Esophagus muscularis mucosa (tissue), 4 donors: ENCODE measurements at places on chromosomes 2 and 18. TPM values are rescaled to one million over a fixed set of nuclear protein-coding genes. Genes with fewer than 3 reads are reported as not detected.

DNA sequence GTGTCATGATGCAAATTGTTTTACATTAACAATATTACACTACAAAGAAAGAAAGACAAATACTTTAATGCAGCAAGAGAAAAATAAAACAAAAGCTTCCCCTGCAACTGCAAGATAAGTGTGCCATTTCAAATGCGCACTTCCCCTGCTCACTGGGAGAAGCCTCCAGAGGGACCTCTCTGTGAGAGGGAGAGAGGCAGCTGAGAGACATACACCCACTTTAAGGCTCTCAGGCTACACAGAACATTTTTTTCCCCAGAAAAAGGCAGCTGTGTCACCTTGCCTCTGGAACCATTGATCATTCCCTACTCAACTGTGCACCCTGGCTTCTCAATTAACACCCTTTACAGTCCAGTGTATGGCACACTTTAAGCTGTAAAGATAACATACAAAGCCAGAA, 75.2 kb downstream of the DPP4 start:
- DNase-seq: no peak
- H3K36me3 ChIP-seq: no peaks in the 10 kb centered on the region
- no peak overlapping the region for H3K27ac ChIP-seq
- H3K4me3 ChIP-seq: no peak overlapping the region

DNA sequence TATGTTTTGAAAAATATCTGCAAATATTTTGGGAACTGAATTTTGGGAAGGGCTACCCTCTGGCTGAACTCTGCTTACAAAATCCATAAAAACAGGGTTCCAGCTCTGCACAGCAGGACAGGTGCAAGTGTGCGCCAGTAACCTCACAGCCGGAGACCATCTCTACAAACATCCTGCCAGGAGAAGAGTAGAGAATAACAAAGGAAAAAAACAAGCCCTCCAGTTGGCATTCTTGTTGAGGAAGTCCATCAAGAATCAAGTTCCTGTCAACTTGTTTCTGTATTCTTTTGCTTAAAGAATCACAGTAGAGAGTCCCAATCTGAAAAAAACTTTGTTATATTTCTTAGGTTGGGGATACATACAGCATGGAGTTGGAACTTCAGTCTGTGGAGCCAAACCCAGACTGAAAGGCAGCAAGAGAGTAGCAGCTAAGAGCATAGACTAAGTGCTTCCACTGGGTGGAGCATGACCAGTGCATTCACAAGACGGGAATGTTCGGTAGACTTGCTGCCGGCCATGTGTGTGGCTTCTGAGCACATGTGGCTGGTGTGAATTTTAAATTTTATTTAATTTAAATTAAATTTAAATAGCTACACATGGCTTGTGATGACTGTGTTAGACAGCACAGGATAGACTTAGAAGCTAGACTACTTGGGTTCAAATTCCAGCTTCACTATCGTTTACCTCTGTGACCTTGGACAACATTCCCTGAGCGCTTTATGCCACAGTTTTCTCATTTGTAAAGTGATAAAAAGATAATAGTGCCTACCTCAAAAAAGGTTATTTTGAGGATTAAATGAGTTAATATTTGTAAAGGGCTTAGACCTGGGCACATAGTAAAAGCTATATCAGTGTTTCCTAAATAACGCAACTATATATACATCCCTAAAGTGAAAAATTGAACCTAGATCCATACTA, 41.9 kb downstream of the SPTBN1 start:
- peak overlapping the region; percentile 10 for H3K27ac ChIP-seq
- DNase-seq: no peak
- peaks cover 90% of the 10 kb centered on the region for H3K4me1 ChIP-seq
- H3K4me3 ChIP-seq: no peak overlapping the region

DNA sequence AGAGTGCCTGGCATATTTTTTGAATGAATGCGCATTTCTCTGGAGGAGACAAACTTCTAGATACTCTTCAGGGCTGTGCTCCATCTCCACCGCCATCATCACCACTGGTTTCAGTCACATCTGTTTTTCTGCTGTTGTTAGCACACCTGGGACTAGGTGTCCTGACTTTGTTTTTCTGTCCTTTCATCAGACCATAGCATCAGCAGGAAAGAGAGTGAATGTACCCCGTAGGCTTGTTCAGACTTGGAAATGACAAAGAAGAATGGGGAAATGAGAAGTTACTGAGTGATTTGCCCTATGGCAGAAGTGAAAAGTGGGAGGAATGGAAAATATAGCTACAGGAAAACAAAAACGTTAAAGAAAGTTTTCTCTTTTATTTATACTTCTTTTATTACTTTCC, 965.2 kb upstream of the FANCL start:
- H3K4me1 ChIP-seq: no peaks in the 10 kb centered on the region
- no peak for DNase-seq
- no peak overlapping the region for H3K4me3 ChIP-seq

GRCh38 chr2:71282493-71282892, 49.1 kb upstream of the ZNF638 start:
- DNase-seq: no peak
- peaks cover 7% of the 10 kb centered on the region for H3K4me1 ChIP-seq
- H3K36me3 ChIP-seq: no peaks in the 10 kb centered on the region
- H3K4me3 ChIP-seq: no peak overlapping the region
- peaks cover 78% of the 10 kb centered on the region for H3K27me3 ChIP-seq

DNA sequence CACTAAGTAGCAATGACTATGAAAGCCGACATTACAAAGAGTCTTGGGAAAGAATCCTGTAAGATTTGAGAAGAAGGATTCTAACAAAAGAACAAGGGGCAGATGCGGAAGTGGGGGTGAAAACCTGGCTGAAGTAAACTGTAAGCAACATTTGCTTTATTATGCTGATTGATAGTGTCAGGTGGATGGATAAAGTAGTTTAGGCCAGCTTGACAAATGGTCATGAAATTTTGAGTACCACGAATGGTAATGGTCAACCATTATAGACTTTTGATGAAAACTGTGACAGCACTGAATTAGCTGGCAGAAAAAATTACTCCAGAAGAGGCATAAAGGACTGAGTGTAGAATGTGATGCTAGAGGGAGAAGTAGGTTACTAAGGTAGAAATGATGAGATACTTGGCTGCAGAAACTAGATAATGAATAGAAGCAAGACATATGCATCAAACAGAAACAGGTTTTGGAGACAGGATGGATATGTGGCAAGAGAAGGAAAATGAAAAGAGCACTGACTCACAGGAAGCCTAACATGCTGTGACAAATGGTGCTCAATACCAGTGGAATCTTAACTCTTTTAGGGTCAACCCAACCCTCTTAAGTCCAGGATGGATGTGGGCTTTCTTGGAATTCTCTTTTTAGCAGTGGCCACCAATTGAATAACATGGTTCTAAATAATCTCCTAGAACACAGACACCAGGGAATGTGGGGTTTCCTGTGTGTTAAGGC, 6.8 kb downstream of the THUMPD2 start:
- peaks cover 11% of the 10 kb centered on the region for H3K4me1 ChIP-seq
- no peak overlapping the region for H3K27ac ChIP-seq
- no peak overlapping the region for H3K4me3 ChIP-seq
- H3K36me3 ChIP-seq: no peaks in the 10 kb centered on the region
- no peaks in the 10 kb centered on the region for H3K27me3 ChIP-seq

DNA sequence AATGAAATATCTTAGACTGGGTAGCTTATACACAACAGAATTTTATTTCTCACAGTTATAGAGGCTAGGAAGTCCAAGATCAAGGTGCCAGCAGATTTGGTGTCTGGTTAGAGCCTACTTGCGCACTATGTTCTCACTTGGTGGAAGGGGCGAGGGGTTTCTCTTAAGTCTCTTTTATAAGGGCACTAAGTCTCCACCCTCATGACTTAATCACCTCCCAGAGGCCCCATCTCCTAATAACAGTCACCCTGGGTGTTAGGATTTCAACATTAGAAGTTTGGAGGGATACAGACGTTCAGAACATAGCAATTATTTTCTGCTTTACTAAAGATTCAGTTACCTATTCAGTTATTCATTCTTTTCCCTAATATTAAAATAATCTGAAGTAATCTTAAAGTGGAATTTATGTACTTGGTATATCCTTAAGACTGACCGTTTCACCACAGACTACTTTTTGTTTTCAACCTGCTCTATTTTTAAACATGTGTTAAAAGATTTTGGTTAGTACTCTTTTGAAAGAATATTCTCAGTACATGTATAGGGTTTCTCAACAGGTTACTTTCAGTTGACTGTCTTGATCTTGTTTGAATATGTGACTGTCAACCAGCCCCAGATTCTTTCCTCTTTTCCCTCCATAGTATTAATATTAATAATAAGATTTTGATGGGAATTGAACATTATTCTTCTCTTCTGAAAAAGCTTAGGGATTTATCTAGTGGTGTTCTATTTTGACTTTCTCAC, 130.0 kb downstream of the TAF4B start:
- no peaks in the 10 kb centered on the region for H3K36me3 ChIP-seq
- no peaks in the 10 kb centered on the region for H3K4me1 ChIP-seq
- H3K27ac ChIP-seq: no peak overlapping the region
- no peaks in the 10 kb centered on the region for H3K27me3 ChIP-seq
- no peak overlapping the region for H3K4me3 ChIP-seq
- DNase-seq: no peak

GRCh38 chr2:222318026-222318711, 19.4 kb upstream of the PAX3 start:
- peak; percentile 80 for DNase-seq
- H3K4me3 ChIP-seq: peak overlapping the region; percentile 57
- H3K4me1 ChIP-seq: peaks cover 29% of the 10 kb centered on the region
- no peaks in the 10 kb centered on the region for H3K36me3 ChIP-seq

DNA sequence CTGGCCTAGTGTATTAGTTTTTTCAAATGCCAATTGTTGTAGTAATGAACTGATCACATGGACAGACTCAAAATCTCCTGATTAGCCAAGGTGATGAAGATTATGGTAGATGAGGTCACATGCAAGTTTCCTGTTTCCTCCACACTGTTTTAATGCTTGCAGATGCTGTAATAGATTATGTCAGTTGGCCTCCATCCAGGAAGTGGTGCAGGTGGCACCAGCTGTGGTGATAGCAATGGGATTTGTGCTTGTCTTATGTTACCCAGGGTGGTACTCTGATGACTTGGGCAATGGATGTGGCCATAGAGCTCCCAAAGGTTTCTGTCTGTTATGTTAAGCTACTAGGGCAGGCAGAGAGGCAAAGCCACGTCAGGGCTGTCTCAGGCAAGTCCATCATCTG, 332.9 kb upstream of the DDX18 start:
- no peak overlapping the region for H3K27ac ChIP-seq
- no peak for DNase-seq
- no peaks in the 10 kb centered on the region for H3K36me3 ChIP-seq

GRCh38 chr2:47327295-47327694, 75.7 kb upstream of the MSH2 start:
- no peak overlapping the region for H3K4me3 ChIP-seq
- no peak overlapping the region for H3K27ac ChIP-seq
- peaks cover 10% of the 10 kb centered on the region for H3K4me1 ChIP-seq
- H3K27me3 ChIP-seq: no peaks in the 10 kb centered on the region
- no peak for DNase-seq
- no peaks in the 10 kb centered on the region for H3K36me3 ChIP-seq

- H3K4me1 ChIP-seq: peaks cover 7% of the 10 kb centered on the region
- no peak for DNase-seq
- H3K27ac ChIP-seq: peak overlapping the region; percentile 58
- H3K36me3 ChIP-seq: no peaks in the 10 kb centered on the region
- H3K4me3 ChIP-seq: peak overlapping the region; percentile 21
Measured at GRCh38 chr2:121969166-121969565, 213.7 kb downstream of the TSN start.

- no peak overlapping the region for H3K4me3 ChIP-seq
- no peaks in the 10 kb centered on the region for H3K27me3 ChIP-seq
- no peaks in the 10 kb centered on the region for H3K36me3 ChIP-seq
- peaks cover 23% of the 10 kb centered on the region for H3K4me1 ChIP-seq
- H3K27ac ChIP-seq: peak overlapping the region; percentile 58
Measured at GRCh38 chr2:106561356-106561755, 74.2 kb downstream of the CD8B2 start.

GRCh38 chr2:201058914-201059313, 12.6 kb downstream of the HYCC2 start:
- H3K36me3 ChIP-seq: peaks cover 19% of the 10 kb centered on the region
- H3K4me3 ChIP-seq: no peak overlapping the region
- peaks cover 17% of the 10 kb centered on the region for H3K4me1 ChIP-seq
- no peak for DNase-seq

The TXNDC2 gene
- 0.33 TPM for total RNA-seq

The FSIP2 gene
- total RNA-seq: 0.83 TPM

The ALLC gene
- total RNA-seq: not detected

The CRYGC gene
- total RNA-seq: not detected

The IRS1 gene
- total RNA-seq: 47.6 TPM

The SERTAD2 gene
- 15.2 TPM for total RNA-seq
